Iris pigment epithelial cell (primary cell): ENCODE measurements at places on chromosomes 12 and 14.
A peak's percentile ranks its signal among the peaks of the same experiment; 100 is the strongest.

DNA sequence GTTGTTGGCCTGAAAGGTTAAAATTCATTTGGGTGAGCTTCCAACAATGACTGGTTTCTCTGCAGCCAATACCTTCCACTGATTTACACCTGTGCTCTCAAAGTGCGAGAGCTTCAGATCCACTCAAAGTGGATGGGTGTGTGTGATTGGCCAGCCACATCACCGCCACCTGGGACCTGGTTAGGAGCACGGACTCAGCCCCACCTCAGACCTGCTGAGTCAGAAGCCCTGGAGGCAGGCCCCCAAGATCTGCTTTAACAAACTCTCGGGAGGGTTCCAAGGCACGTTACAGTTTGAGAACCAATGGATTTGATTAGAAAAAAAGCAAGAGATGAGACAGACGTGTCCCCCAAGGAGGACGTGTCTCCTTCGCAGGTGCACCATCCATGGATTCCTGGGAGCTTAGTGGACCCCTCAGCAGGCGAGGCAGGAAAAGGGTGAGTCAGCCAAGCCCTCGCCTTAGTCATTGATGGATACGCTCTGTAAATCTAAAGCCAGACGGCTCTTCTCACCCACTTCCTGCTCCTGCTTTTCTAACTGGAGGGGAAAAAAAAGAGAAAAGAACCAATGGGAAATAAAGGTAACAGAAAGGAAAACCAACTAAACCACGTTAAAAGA lies 24.5 kb downstream of the FZD10 start:
- no peak for DNase-seq

DNA sequence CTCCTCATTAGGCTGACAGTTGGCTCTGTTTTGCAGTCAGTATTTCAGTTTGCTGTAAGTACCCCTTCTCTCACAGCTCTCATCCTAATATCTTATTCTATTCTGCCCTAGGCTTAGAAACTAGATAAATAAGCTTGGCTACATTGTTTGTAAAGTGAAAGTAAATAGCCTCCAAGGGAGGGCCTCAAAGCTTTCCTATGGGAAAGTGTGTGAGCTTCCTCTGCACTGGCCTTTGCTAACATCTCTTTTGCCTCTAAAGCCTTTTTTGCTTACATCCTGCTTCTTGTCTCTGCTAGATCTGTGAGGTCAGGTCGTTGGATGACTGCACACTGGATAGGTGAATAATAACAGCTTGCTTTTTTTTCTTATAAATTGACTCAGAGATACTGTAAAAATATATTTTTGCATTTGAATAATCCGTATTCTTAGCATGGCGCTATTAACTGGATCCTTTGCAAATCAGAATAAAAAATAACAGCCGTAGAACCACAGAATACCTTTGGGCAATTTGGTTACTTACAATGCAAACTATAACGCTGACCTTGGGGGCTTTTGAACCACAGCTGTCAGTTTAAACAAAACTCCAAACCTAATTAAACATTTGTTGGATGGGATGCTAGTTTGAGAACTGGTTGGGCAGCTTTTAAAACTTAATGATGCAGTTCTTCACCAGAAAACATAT lies 55.1 kb downstream of the TTC6 start:
- DNase-seq = peak; percentile 36

DNA sequence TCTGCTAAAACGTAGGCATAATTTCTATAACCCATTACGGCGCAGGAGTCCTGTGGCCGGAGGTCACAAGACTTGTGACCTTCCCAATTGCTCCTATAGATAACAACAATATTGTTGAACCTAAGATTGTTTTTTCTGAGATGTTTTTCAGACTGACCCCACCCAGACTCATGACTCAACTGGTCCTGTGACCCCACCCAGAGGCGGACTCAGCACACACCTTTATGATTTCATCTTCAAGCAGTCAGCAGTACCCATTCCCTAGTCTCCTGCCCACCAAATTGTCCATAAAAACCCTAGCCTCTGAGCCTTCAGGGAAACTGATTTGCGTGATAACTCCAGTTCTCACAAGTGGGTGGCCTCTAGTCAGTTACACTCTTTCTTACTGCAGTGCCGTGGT lies 5.9 kb upstream of the PPP4R3A start:
- DNase-seq = no peak

- DNase-seq = no peak
Observed at GRCh38 chr14:94398182-94398479, 9.7 kb upstream of the SERPINA1 start.

GRCh38 chr14:60204104-60204842 lies 39.1 kb upstream of the DHRS7 start:
- DNase-seq = no peak
